ENCODE measurements at places on chromosomes 7 and 10. TPM values are rescaled to one million over a fixed set of nuclear protein-coding genes. Genes with fewer than 3 reads are reported as not detected.

ACTA2 gene
- 35.0 TPM for total RNA-seq

GRCh38 chr10:4431114-4431863 is 394.7 kb upstream of the AKR1E2 start:
- no peaks in the 10 kb centered on the region for H3K36me3 ChIP-seq
- no peaks in the 10 kb centered on the region for H3K4me1 ChIP-seq
- no peaks in the 10 kb centered on the region for H3K27me3 ChIP-seq
- no peak overlapping the region for H3K4me3 ChIP-seq
- DNase-seq: no peak

- no peak overlapping the region for H3K4me3 ChIP-seq
- no peaks in the 10 kb centered on the region for H3K36me3 ChIP-seq
- H3K27me3 ChIP-seq: peaks cover 9% of the 10 kb centered on the region
- no peak for DNase-seq
Observed at GRCh38 chr10:93485690-93486089, 3.6 kb upstream of the MYOF start.

DNA sequence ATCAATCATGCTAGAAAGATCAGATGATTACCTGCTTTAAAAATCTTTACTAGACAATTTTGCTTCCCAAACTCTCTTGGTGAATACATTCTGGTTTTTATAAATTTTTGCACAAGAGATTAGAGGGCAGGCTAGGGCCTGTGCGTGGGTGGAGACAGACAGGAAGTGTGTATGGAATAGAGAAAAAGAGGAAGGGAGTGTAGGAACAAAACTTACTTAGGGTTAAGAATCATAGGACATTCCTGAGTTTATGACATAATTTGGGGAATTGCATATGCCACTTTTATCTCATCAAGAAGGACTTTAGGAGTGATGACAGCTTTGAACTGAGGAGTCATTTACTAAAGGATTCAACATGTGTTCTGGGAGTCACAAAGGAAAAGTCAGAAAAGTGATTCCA is 31.3 kb downstream of the LAMB1 start:
- H3K36me3 ChIP-seq: no peaks in the 10 kb centered on the region
- H3K4me3 ChIP-seq: no peak overlapping the region
- DNase-seq: no peak
- H3K27me3 ChIP-seq: no peaks in the 10 kb centered on the region

GRCh38 chr7:38563741-38564140 is 67.4 kb downstream of the AMPH start:
- no peaks in the 10 kb centered on the region for H3K27me3 ChIP-seq
- H3K4me1 ChIP-seq: no peaks in the 10 kb centered on the region
- no peak overlapping the region for H3K27ac ChIP-seq
- H3K4me3 ChIP-seq: no peak overlapping the region

DNA sequence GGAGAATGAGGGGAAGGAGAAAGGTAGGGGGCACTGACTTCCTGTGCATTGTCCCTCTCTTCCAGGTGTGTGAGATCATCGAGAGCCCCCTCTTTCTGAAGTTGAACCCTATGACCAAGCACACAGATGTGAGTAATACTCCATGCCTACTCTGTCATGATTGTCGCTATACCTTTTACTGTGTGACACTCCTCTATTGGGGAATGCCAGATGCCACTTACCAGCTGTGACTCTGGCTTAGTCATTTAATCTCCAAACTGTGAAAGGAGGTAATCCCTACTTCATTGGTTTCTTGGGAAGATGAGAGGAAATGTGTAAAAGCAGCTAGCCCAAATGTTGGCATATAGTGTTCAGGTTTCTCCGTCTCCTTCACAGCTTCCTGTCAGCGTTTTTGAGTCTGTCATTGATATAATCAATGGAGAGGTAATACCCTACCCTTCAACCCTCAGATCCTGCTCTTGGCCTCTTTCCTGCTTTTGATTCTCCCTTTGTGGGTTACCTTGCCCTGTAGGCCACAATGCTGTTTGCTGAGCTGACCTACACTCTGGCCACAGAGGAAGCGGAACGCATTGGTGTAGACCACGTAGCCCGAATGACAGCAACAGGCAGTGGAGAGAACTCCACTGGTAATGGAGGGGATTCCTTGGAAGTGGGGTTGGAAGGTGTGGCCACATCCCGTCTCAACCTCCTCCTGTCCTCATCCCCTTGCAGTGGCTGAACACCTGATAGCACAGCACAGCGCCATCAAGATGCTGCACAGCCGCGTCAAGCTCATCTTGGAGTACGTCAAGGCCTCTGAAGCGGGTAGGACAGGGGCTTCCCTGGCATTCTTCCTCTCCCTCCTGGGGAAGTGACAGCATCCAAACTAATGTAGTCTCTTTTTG is 2.0 kb downstream of the COPS6 start:
- peaks cover 52% of the 10 kb centered on the region for H3K36me3 ChIP-seq
- no peak for DNase-seq
- H3K4me3 ChIP-seq: no peak overlapping the region
- no peaks in the 10 kb centered on the region for H3K27me3 ChIP-seq

All from CD8-positive, alpha-beta memory T cell (primary cell).